Stimulated activated CD8-positive, alpha-beta memory T cell treated with anti-CD3 and anti-CD28 coated beads, Interleukin-7, amount 100 ng/mL, for 24 hours (primary cell): ENCODE measurements at places on chromosomes 5 and 9.

DNA sequence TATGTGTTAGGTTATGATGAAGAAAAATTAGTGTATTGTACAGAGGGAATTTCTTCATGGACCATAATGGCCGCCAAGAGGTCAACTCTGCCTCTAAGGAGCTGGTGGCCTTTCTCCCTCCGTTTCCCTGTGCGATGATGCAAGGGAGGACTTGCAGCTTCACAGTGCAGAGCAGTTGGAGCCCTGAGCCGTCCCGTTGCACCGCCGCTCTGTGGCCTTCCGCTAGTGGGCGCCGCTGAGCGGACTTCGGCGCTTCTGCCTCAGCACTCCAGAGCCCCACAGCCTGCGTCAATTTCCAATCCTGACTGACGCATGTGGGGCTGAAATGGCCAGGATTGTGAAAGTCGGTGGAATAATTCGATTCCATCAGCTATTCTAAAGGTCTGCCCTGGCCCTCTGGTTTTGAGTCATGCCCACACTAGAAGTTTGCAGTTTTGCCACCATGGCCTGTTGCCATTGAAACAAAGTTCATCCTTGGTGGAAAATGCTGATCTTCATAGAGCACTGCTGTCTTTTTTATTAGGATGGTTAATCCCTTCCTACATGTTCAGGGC lies 22.7 kb upstream of the LECT2 start:
- DNase-seq, result no peak

DNA sequence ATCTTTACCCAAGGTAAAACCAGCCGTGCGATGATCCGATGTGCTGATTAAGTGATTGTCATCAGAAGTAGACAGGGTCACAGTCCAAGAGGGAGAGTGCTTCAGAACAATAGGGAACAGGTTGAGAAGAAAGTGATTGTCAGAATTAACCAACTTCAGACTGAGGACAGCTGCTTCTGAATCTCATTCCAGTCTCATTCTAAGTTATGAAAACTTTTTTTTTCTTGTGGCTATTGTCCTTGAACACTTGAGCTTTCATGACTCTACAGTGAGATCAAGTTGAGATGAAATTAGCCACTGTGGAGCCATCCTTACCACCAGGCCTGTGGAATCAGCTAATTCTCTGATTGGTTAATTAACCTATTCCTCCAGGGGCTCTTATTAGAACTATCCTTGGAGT lies 159.9 kb upstream of the WWC1 start:
- DNase-seq, result no peak

- no peak for DNase-seq
Observed at GRCh38 chr9:16413509-16414016, 456.9 kb downstream of the BNC2 start.

DNA sequence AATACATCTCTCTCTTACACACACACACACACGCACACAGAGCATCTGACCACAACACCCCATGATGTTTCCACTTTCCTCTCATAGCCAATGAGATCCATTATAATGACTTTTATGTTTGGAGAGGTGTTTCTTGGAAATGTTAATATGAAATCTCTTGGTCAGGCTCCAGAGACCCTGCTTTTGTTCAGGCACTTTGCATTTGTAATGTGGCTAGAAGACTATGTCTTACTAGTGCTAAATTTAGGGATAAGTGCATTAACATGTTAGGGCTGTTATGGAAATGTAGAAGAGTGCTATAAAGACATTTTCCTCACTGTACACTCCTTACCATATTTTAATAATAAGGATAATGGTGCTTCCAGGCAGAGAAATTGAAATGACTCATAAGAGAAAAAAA lies 3.8 kb downstream of the CDH9 start:
- no peak for DNase-seq

- DNase-seq, result no peak
Observed at GRCh38 chr9:101138509-101138908, 110.0 kb downstream of the PLPPR1 start.

DNA sequence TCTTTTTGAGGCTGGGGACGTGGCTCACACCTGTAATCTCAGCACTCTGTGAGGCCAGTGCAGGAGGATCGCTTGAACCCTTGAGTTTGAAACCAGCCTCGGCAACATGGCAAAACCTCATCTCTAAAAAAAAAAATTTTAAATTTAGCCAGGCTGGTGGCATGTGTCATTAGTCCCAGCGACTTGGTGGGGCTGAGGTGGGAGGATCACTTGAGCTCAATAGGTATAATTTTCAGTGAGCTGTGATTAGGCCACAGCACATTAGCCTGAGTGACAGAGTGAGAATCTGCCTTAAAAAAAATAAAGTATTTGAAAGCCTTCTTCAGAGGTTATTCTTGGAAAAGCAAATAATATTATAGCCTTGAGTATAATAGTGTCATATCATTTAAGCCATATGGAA lies 41.8 kb downstream of the NSD1 start:
- DNase-seq, result no peak

GRCh38 chr5:34008802-34009201 lies 952 bp upstream of the AMACR start:
- DNase-seq, result no peak

DNA sequence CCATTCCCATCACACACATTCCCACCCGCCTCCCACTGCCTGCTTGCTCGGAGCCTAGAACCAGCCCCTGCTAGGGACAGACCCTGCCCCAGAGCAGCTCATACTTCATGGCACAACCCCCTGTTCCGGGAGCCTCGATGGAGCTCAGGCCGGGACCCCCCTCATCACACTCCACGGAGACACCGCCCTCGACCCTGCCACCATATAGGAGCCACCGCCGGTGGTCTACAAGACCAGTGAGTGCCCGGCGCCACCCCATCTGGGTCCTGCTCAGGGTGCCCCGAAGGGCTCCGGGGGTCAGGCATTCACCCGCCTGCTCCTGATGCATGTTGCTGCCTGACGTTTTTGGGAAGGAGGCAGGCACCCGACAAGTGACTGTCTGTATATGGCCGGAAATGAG lies 65.5 kb upstream of the RXRA start:
- DNase-seq, result no peak

- DNase-seq, result no peak
Observed at GRCh38 chr5:40441733-40442132, 238.0 kb upstream of the PTGER4 start.

GRCh38 chr9:80874276-80874675 lies 815.1 kb downstream of the TLE1 start:
- no peak for DNase-seq

- no peak for DNase-seq
Observed at GRCh38 chr9:131496844-131497405, 5.8 kb upstream of the POMT1 start.

- DNase-seq, result no peak
Observed at GRCh38 chr5:149636861-149637246, 55.6 kb downstream of the ARHGEF37 start.

- no peak for DNase-seq
Observed at GRCh38 chr9:20023961-20024571, 235.2 kb upstream of the SLC24A2 start.

GRCh38 chr9:123784518-123784917 lies 145.4 kb downstream of the DENND1A start:
- DNase-seq, result no peak
